ENCODE measurements at places on chromosomes 11 and 22.

GRCh38 chr22:31734512-31734911 is 15.4 kb downstream of the PRR14L start:
- DNase-seq = no peak

DNA sequence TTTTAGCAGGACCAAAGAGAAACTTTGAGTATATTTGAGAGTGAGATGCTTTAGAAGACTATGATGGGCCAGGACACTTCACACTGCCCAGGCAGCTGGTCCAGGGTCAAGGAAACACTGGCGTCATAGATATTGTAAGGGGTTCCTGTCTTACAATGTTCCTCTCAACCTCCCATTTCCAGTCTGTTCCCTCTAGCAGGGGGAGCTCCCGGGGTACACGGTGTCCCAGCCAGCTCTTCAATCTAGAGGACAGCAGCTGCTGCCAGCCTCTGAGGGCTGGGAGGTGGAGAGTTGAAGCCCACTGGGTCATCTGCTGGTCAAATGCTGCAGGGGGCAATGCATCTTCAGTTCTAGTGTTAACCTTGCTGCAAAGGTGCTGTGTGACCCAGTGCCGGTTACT is 40.7 kb upstream of the TIMP3 start:
- DNase-seq = no peak

DNA sequence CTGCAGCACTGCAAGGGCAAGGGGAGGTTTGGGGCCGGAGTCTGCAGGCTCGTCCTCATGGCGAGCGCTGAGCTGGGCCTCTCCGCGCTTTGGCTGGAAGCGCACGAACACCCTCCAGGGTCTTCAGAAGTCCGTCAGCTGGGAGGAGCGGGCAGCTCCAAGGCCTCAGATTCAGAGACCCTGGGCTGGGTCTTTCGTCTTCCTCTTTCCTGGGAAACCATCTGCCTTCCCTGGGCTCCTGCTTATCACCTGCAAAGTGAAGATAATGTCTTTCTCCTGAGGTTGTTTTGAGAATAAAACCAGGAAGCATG is 525.6 kb downstream of the BRD1 start:
- no peak for DNase-seq

DNA sequence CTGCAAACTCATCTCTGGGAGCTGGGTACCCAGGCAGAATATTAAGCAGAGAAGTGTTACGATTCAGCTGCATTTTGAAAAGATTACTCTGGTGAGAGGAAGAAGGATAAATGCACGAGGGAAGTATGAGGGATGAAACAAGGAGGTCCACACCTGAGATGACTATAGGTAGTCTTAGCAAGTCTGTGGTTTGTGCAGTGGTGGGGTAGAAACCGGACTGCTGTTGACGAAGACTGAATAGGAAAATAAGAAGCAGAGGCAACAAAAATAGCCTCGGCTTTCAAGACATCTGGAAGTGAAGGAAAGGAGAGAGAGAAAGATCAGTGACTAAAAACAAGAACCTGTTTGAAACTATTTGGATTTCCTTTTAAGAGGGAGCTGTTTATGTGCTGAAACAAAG is 810.8 kb downstream of the OPCML start:
- DNase-seq = no peak

- no peak for DNase-seq
These were observed 26.8 kb upstream of the MGAT3 start for GRCh38 chr22:39429916-39430575.

GRCh38 chr11:114315749-114316368 is 19.7 kb downstream of the NNMT start:
- no peak for DNase-seq

- DNase-seq = no peak
These were observed 37.1 kb upstream of the HORMAD2 start for GRCh38 chr22:30043161-30043560.

DNA sequence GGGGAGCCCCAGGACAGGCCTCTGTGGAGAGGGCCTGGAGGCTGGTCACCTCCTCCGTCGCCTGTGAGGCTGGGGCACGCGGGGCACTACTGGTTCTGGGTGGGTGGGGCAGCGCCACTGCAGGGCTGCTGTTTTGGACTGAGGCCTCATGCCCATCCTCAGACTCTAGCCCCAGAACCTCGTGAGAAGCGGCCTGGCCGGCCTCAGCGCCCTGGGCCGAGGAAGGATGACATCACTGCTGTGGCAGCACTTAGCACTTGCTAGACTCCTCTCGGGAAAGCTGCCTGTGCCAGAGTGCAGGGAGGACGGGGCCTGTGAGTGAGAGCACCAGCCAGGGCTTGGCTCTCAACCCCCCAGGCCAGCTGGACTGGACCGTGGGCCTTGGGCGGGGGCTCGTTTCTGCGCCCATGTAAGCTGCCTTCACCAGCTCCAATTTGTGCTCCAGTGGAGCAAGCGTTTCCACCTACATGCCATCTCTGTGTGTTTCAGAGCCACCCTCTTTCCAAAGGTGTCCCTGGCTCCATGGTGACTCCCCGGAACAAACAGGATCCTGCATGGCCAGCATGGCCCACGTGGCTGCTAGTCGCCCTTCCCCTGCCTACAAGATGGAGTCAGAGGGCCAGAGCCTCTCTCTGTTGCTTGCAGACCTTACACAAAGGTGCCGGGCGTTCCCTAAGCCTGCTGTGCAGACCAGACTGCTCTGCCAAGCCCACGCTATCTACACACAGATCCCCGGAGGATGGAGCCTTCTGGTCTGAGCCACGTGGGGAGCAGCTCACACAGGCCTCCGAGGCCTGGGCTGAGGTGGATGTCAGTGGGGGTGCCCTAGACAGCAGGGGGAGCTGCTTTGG is 102.9 kb downstream of the CTTN start:
- DNase-seq = no peak

DNA sequence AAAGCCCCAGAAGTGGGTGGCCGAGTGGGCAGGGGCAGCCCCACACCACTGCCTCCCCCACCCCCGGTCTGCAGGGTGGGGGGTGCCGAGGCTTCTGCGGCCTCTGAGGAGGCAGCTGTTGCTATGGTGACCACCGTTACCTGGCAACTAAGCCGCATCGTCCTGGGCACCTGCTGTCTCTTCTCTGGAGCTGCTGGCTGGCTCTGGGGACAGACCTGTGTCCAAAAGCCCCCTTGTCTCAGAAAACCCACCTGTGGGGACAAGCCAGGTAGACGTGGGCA is 79.9 kb upstream of the PRR5 start:
- DNase-seq = no peak

GRCh38 chr11:126951465-126951864 is 49.1 kb downstream of the KIRREL3 start:
- no peak for DNase-seq

DNA sequence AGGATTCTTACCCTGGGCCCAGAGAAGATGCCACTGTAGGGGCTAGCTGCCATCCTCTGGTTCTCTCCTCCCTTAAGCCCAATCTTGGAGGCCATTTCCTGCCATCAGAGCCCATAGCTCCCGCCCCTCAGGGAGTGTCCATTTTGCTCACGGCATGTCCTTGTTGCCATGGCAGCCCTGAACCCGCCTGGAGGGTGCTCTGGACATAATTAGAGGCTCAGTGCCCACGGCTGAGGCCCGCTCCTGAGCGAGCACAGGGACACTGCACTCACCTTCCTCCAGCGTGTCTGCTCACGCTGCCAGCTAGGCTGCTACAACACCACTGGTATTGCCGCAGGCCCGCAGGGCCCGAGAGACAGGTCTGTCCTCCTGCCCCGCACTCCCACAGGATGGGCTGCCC is 11.1 kb upstream of the SUSD2 start:
- no peak for DNase-seq

GRCh38 chr11:94151903-94152677 is 23.4 kb downstream of the PANX1 start:
- no peak for DNase-seq

- no peak for DNase-seq
These were observed 895 bp downstream of the TEAD1 start for GRCh38 chr11:12674936-12675696.

DNA sequence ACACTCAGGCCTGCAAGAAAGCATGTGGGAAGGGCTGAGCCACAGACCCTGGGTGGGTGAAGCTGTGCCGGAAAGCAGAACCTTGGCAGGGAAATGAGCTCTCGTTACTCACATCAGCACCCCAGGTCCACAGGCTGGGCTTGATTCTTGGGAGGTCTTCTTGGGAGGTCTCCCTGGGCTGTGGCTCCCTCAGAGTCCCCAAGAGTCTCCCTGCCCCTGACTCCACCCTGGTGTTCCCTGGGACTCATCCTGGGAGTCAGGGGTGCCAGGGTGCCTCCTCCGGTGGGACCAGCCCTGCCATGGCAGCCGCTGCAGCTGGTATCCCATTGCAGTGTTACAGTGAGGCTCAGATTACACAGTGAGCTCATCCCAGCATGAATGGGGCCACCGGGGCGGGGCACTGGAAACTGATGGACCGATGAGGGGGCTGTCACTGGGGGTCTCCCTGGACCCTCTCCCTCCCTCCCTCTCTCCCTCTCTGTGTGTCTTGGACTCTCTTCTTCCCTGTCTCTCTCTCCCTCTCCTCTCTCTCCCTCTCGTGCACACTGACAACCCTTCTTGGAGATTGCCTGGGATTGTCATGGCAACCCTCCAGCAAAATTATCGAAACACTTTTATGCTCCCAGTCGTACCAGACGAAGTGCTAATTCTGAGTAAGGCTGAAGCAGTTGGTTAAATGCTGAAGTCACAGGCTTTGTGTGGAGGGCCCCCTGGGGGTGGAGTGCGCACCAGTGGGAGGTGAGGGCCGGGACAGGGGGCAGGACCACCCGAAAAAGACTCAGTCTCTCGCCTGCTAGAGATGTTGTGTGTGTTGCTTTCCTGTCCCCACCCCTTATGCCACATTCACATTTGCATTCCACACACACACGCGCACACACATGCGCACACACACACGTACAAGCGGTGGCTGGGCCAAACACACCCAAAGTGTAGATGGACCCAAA is 8.6 kb upstream of the C11orf96 start:
- DNase-seq = no peak

- DNase-seq = peak; percentile 46
These were observed 89.1 kb downstream of the RPS6KA4 start for GRCh38 chr11:64447831-64448598.

GRCh38 chr11:20110908-20111669 is 49.2 kb downstream of the DBX1 start:
- peak; percentile 64 for DNase-seq

- no peak for DNase-seq
These were observed 40.8 kb upstream of the ACCSL start for GRCh38 chr11:44006917-44007361.

DNA sequence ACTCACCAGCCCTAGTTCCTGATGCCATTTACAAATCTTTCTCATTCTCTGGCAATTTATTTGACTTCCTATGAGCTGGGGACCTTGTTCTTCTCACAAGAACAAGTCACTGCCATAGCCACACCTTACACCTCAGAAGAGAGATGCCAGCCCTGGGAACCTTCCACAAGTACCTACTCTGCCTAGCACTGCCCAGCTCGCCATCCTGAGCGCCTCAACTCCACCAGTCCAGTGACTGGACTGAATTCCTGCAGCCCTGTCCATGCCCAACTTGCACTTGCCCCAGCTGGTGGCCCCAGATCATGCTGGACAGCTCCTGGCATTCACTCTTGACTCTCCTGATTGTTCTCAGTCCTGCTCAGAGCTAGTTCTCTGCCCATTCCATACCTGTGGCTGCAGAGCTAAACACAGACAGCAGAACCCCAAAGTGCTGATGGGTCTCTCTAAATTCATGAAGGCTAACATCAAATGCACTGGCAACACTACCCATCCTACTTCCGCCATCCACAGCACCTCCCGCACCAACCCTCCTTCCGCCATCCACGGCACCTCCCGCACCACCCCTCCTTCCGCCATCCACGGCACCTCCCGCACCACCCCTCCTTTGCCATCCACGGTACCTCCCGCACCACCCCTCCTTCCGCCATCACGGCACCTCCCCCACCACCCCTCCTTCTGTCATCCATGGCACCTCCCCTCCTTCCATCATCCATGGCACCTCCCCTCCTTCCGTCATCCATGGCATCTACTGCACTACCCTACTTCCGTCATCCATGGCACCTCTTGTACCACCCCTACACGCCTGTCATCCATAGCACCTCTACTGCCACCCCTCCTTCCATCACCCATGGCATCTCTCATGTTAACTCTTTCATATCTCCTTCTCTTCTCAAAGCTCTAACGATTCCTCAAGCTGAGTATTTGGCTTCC is 23.6 kb upstream of the SLC25A1 start:
- DNase-seq = no peak

DNA sequence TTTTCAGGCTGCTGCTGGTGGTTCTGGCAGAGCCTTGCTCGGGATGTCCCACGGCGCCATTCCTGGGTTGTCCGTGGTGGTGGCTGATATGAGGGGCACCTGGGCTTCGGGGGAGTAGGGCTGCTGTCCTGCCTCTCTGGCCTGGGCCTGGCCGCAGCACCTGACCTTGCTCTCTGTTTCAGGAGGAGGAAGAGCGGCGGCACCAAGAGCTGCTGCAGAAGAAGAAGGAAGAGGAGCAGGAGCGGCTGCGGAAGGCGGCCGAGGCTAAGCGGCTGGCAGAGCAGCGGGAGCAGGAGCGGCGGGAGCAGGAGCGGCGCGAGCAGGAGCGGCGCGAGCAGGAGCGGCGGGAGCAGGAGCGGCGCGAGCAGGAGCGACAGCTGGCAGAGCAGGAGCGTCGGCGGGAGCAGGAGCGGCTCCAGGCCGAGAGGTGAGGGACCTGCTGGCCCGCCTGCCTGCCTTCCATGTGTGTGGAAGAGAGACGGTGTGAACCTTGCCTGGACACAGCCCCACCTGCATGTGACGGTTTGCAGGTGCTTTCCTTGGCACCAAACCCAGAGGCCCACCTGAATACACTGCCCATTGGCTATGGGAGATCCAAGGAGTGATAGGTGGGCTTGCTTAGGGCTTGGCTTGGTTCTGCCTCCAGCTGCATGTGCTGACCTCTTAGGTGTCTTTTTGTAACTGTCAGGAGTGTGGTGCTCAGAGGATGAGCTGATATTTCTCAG is 22.8 kb downstream of the INCENP start:
- DNase-seq = no peak

Data from GM19239 (cell line).